ENCODE measurements at places on chromosomes 16 and 17.

DNA sequence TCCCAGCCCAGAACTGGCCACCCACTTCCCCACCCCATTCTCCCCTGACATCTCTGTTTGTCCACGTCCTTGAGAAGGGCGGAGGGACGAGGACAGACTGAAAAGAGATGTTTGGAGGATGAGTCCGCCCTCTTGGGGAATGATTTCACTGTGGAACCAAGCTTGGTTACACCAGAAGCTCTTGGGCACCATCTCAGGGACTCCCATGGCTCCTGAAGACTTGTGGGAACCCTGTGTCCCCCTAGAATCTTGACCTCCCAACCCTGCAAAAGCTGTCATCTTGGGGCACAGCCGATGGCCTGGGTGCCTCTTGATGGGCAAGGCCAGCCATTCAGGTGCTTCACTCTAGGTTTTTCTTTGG lies 25.9 kb upstream of the LITAF start:
- no peak for DNase-seq

DNA sequence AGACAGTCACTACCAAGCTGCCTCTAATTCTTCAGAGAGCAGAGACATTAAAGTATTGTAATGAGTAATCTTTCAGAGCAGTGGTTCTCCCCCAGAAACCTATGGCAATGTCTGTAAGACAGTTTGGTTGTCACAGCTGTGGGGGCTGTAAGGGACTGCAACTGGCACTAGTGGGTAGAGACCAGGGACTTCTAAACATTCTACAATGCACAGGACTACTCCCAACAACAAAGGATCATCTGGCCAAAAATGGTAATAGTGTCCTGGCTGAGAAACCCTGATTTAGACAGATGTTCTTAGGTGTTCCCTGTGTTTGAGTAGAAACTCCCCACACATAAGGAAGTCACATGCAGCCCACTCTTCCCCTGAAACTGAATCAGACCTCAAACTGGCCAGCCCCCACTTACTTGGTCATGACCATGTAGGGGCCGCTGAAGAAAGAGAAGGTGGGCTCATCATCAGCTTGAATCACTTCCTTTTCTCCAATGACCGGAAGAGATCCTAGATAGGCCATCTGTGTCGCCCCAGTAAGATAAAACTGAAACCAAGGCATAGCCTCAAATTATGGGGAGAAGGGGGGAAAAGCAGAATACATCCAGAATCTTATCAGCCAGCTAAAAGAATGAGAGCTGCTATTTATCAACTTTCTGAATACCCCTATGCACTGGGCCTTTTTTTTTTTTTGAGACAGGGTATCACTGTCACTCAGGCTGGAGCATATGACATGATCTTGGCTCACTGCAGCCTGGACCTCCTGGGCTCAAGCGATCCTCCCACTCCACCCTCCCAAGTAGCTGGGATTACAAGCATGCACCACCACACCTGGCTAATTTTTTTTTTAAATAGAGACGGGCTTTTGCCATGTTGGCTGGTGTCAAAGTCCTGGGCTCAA lies 75.8 kb downstream of the TEX14 start:
- no peak for DNase-seq

DNA sequence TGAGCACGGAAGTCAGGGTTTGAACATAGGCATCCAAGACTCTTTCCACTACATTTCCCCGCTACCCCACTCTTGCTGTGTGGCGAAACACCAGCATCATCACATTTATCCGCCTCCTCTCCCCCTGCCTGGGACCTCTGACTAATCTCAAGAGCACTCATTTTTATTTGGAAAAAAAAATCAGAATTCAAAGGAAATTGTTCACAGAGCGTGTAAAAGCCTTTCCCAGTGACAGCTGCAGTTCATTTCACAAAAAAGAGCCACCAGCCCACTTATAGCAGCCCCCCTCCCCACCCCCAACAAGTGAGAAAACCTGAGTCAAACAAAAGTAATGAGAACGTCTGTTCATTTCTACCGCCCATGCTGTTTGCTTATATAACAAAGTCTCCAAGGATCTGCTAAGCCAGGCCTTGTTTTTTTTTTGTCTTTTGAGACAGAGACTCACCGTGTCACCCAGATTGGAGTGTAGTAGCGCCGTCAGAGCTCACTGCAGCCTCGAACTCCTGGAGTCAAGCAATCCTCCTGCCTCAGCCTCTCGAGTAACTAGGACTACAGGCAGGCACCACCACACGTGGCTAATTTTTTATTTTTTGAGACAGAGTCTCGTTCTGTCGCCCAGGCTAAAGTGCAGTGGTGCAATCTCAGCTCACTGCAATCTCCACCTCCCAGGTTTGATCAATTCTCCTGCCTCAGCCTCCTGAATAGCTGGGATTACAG lies 48.3 kb upstream of the HAPSTR1 start:
- DNase-seq = no peak

DNA sequence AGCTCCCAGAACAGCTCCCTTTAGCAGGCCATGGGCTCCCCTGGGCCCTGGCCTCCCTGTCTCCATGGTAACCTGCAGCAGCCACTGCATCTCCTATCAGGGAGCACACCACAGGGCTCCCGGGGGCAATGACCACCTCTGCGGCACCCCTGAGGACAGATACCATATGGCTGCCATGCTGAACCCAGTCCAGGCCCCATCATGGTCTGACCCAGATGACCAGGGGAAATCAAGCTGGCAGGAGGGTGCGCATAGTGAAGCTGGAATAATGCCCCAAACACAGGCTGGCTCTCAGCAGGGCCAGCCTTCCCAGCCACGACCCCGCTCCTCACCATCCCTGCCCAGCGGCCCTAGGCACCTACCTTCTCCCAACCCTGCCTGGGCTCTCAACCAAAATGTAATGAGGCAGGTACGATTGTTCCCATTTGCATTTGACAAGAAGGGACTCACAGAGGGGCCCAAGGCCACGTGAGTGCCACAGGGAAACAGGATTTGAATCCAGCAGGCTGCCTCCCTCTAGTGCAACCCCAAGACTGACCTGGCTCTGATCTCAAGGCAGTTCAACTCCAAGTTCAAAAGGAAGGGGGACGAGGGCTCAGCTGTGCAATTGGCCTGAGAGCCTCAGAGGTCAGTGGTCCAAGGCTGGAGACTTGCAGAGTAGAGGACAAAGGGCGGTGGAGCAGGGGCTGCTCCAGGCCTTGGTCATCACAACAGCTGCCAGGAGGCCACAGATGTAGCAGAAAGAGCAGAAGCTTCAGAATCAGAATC lies 2.4 kb downstream of the RUNDC3A start:
- no peak for DNase-seq

- DNase-seq = no peak
Observed at GRCh38 chr17:67388986-67389385, 11.9 kb downstream of the PITPNC1 start.

GRCh38 chr16:38941-39892 lies 14.2 kb downstream of the POLR3K start:
- no peak for DNase-seq

- no peak for DNase-seq
Observed at GRCh38 chr16:88905563-88905962, 39.1 kb upstream of the PABPN1L start.

- no peak for DNase-seq
Observed at GRCh38 chr17:58236394-58236793, 2.0 kb upstream of the LPO start.

DNA sequence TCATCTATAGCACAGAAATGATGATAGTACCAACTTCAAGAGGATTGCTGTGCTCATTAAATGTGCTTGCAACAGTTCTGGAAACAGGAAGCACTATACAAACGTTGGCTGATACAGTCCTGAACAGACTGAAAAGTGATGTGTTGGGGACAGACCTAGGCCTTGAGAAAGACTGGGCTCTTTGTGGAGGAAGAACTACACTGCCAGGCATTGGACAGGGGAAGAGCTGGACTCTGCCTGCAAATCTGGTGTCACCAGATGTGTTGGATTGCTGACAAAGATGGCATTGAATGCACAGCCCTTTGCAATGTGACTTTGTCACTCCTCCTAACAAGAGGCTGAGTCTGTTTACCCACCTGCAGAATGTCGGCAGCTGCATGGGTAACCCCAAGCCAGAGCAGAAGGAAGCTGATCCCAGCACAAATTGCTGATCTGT lies 12.4 kb upstream of the ST6GALNAC2 start:
- DNase-seq = no peak

DNA sequence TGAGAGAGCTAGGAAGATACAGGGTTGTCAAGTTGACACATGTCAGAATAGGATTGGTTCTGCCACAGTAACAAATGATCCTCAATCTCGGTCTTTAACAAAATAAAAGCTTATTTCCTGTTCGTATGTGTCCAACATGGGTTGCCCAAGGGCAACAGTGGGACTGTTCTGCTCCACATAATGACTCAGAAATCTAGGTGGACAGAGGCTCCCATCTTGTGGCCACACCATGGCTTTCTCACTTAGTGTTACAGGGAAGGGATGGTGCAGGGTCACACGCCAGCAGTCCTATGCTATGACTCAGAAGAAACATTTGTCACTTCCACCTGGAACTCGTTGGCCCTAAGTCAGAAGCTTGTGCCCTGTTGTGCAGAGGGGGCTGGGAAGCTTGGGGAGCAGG lies 364.9 kb downstream of the SNX29 start:
- no peak for DNase-seq

GRCh38 chr16:2148714-2149629 lies 547 bp downstream of the RAB26 start:
- DNase-seq = no peak

DNA sequence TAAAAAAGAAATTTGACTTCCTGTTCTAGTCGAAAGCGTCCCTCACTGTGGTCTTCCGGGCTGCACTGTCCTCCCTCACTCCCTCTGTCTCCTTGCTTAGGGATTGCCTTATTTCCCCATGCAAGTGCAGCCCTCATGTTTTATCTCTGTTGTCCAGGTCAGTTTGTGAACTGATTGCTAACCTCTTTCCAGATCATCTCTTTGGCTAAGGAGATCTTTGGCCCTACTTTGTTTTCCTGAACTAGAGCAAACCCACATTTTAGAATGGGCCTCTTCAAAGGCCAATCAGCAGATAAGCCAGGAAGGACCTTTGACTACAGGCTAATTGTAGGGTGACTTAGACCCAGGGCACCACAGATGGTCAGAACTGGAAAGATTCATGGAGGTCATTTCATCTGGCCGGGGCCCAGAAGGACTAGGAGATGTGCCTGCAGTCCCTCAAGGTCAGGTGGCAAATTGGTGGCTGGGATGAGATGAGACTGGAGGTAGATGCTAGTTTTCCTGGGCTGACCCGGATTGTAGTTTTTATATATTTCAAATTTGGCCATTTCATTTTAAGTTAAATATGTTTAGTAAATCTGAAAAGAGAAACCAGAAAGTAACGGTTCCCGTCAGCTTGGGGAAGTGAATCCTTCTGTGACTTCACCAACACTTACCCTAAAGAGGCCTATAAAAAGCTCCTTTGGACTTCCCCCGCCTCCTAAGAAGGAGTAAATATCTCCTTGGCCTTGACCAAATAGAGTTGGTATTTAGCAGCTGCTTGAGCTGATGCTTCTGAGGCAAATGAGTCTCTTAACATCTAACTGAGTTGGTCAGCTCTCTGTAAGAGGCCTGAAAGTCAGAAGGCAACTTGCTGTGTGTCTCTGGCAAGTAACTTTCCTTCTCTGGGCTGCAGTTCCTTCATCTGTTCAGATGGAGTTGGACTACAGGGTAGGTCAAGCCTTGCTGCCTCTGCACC lies 6.2 kb upstream of the SLC25A19 start:
- DNase-seq = no peak

- DNase-seq = no peak
Observed at GRCh38 chr17:72185564-72185963, 64.7 kb downstream of the SOX9 start.

- DNase-seq = no peak
Observed at GRCh38 chr17:19613979-19614378, 34.6 kb upstream of the ALDH3A2 start.

DNA sequence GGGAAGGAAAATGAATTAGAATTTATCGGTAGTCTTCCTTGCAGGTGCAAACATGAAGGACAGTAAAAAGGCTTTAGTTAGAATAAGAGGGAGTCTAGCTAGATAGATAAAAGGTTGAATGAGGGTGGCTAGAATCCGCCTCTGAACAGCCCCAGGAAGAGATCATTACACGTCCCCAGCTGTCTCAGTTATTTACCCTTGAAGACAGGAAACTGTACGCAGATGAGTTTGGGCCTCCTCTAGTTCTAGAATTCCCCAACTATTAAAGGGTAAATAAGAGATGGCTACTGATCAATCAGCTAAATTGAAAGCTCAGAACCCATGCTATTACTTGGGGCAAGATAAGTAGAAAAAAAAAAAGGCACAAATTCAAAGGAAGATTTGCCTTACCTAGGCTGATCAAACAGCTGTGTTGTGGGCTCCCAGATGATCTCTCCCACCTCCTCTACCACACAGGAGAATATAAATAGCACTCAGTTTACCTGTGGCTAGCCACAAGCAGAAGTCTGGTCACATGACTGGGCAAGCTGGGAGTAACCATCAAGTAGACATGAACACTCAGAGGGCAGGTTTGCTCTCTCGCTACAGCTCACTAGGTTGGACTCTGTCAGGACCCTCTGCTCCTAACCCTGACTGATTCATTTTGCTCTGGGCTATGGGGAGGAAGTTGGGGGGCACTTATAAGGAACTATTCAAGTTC lies 17.0 kb downstream of the FAM117A start:
- DNase-seq = no peak

DNA sequence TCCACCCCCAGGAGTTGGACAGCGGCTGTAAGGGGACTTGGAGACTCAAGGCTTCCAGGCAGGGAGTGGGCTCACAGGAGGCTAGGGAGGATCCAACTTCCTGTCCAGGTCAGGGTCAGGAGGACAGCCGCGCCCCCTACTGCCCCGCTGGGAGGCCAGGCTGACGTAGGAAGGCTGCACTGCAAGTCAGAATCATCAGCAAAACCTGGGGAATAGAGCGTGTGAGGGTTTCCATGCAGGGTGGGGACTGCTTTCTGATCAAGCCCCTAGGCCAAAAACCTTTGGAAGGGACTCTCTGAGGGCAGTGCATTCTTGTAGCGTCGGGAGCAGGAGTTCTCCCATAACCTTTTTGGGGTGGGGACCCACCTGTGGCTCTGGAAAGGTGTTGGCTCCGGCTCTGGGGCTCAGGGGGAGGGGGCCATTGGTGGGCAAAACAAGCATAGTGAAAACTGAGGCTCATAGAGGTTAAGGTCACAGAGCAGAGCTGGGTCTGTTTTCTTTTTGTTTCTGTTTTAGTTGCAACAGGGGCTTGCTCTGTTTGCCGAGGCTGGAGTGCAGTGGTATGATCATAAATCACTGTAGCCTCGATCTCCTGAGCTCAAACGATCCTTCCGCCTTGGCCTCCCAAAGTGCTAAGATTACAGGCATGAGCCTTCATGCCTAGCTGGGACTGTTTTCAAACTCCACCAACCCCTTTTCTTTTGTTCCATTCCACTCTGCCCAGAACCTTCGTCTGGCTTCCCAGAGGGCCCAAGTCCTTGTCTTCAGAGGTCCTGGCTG lies 22.1 kb downstream of the RAI1 start:
- no peak for DNase-seq

DNA sequence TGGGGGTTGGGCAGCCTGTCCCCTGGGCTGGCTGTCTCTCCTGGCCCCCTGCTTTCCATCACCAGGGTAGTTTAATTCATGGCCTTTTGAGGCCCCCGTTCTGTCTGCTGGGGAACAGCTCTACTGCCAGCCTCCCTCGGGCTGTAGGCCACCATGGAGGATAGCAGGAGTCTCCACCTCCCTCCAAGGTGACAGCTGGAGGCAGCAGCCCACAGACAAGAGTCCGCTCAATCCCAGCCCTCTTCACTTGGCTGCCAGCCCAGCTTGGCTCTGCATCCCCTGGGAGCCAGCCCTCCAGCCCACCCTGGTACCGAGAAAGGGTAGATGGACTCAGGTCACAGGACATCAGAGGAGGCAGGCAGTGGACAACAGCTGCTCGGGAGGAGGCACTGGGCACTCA lies 194.6 kb upstream of the SDK2 start:
- no peak for DNase-seq

GRCh38 chr17:67696853-67697498 lies 20.8 kb upstream of the NOL11 start:
- no peak for DNase-seq

GRCh38 chr17:66535611-66536010 lies 233.2 kb downstream of the PRKCA start:
- no peak for DNase-seq

All from activated naive CD4-positive, alpha-beta T cell (primary cell).